ENCODE measurements at places on chromosomes 3 and 15. TPM values are rescaled to one million over a fixed set of nuclear protein-coding genes. Genes with fewer than 3 reads are reported as not detected.
A peak's percentile ranks its signal among the peaks of the same experiment; 100 is the strongest.

The THRB gene
- total RNA-seq: 0.26 TPM

The ZNF620 gene
- 17.0 TPM for total RNA-seq

DNA sequence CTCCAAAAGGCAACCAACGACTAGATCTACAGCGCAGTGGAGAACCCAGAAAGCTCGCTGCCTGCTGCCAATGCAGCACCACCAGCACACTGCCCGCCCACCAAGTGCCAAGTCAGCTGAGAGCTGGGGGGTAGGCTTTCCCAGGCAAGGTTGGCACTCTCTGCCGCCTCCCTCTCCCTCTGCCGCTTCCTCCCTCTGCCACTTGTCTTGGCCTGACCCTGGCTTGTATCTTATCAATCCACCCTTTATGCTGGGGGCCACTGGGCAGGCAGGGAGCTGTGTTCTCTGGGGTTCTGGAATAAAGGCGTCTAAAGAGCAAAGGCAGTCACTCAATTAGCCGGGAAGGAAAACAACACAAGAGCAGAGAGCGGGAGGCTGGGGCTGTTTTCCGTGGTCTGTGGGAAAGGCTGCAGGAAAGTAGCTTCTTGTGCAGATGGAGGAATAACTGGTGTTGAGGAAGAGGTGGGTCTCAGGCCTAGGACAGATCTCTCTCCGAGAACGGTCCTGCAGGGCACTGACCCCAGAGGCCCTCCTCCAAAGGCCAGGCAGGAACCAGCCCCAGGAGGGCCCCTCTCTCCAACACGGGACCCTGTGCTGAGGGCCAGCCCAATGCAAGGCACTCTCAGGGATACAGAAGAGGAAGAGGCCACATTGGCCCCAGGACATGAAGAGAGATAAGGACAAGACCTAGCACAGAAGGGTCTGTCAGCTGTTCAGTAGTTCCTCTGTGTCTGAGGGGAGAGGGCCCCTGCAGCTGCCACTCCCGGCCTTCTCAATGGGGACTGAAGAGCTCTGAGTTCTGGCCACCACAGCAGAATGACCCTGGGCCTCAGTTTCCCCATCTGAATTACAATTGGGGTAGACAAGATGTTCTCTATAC, 30.8 kb downstream of the ACSBG1 start:
- H3K27ac ChIP-seq: no peak overlapping the region
- H3K27me3 ChIP-seq: no peaks in the 10 kb centered on the region
- H3K4me3 ChIP-seq: no peak overlapping the region

DNA sequence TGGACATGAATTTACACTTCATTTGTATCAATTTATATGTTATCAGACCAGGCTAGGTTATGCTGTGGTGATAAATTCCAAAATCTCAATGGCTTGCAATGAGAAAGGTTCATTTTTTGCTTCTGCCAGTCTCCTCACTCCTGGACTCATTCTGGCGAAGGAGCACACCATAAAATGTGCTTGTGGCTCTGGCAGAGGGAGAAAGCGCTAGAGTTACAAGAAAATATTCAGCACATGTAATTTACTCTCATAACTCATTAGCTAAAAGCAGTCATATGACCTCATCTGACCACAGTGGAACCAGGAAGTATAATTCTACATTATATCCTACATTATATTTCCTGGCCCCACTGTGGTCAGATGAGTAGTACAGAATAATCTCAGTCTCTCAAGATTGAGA, 193.8 kb downstream of the BCHE start:
- H3K36me3 ChIP-seq: no peaks in the 10 kb centered on the region
- H3K27ac ChIP-seq: no peak overlapping the region
- DNase-seq: no peak
- H3K27me3 ChIP-seq: no peaks in the 10 kb centered on the region
- H3K4me3 ChIP-seq: no peak overlapping the region

DNA sequence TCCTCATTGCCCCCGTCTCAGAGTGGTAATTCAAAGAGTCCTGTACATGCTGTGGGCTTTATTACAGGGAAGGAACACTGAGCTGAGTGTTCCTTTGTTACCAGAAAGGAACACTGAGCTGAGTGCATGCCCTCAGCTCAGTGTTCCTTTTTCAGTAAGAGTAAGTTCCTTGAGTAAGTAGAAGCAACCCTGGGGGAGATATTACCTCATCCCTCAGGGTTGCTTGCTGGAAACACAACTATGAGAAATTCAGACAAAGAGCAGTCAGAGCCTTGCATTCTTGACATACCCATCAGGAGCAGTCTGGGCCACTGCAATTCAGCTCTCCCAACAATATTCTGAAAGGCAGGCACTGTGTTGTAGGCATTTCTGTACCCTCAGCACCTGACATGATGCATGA, 17.0 kb downstream of the CHRM5 start:
- H3K27ac ChIP-seq: peak overlapping the region; percentile 72
- H3K36me3 ChIP-seq: peaks cover 6% of the 10 kb centered on the region
- no peak overlapping the region for H3K4me3 ChIP-seq

GRCh38 chr15:67515557-67515956, 5.4 kb upstream of the C15orf61 start:
- H3K27ac ChIP-seq: no peak overlapping the region
- H3K4me1 ChIP-seq: no peaks in the 10 kb centered on the region
- DNase-seq: no peak
- no peak overlapping the region for H3K4me3 ChIP-seq

DNA sequence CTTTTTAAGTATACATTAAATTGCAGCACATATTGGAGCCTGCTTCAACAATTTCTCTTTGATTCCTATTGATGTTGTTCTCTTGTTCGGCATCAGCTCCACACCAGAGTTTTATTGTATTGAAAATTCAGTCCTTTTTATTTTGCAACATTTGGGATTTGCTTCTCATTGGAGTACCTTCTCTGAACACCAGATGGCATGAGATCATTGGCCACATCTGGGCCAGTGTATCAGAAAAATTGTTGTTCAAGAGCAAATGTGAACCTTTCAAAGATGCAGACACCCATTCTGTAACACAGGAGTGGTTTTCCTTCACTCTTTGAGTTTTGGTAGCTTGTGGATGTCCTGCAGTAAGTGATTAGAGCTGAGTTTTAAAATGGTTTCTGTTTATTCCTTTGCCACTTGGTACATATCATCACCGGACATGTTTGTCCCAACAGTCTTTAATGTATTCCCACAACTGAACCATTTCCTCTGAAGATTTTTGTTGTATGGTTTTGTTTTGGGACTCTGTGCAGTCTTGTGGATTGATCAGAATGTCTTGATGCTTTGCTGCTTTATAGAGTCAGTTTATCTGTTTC, 96.1 kb downstream of the MCTP2 start:
- no peaks in the 10 kb centered on the region for H3K36me3 ChIP-seq
- no peak for DNase-seq
